Gastrocnemius medialis (tissue), 4 donors: ENCODE measurements at places on chromosomes 3 and 15.

- H3K27me3 ChIP-seq = no peaks in the 10 kb centered on the region
- H3K4me3 ChIP-seq = no peak overlapping the region
- H3K27ac ChIP-seq = no peak overlapping the region
Observed at GRCh38 chr3:90132197-90132596, 1024.8 kb downstream of the EPHA3 start.

DNA sequence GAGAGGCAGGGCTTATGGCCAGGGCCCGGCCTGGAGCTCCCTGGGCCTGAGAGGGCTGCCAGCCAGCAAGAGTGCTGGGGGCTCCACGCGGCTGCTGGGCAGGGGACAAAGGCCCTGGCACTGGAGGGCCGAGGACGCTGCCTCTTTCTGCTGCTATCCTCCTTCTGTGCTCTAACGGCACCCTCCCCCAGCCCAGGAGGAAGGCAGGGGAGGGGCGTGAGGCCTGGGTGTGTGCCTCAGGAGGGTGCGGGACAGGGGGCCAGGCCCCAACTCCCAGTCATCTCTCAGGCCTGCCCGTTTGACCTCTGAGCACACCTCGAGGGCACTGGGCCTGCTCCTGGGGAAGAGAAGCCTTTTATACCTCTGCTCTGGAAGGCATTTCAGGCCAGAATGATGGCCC, 115.5 kb downstream of the ADCY5 start:
- no peaks in the 10 kb centered on the region for H3K36me3 ChIP-seq
- no peaks in the 10 kb centered on the region for H3K4me1 ChIP-seq
- no peak for DNase-seq
- no peaks in the 10 kb centered on the region for H3K27me3 ChIP-seq
- H3K27ac ChIP-seq = no peak overlapping the region

DNA sequence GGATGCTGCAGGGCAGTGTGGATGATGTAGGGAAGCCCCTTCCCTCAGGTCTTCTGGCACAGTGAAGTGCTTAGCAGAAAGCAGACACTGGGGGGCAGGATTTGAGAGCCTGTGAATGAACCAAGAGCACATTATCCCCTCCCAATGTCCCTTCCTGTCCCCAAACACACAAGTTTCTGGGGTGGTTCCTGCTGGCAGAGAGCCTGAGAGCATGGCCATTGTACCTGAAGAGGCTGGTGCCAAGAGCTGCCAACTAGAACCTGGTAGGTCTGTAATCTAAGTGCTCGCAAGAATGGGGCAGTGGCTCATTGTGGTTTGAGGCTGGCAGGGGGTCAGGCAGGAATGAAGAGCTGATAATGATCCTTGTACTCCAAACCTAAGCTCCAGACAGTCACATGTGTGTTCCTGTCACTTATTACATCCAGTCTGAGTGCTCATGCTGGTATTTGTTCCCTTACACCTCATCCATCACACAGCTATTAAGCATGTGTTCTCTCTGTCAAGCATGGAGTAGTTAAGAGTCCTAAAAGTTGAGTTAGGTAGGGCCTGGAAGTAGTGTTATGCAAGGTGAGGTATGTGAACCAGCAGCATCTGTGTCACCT, 6.7 kb upstream of the CCR1 start:
- DNase-seq = no peak
- no peak overlapping the region for H3K4me3 ChIP-seq
- no peaks in the 10 kb centered on the region for H3K4me1 ChIP-seq
- H3K27ac ChIP-seq = no peak overlapping the region
- no peaks in the 10 kb centered on the region for H3K27me3 ChIP-seq
- H3K36me3 ChIP-seq = no peaks in the 10 kb centered on the region

- H3K27me3 ChIP-seq = no peaks in the 10 kb centered on the region
- H3K36me3 ChIP-seq = no peaks in the 10 kb centered on the region
- DNase-seq = no peak
Observed at GRCh38 chr3:100875239-100875638, 118.0 kb downstream of the ABI3BP start.

DNA sequence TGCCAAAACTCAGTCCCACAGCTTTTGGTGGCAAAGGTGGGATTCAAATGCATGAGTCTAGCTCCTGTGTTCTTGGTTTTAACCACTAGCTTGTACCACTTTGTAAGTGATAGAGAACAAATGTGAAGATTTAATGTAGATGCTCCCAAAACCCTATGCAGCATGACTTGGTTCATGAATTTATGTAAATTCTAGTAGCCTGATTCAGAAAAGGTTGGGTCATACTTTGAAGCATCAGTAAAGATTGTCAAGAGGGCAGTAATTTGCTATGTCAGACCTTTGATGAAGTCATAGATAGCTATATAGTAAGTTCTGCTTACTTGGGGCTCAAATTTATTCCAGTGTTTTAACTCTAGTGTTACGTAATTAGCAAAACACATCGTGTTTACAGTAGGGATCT, 75.6 kb downstream of the VPS8 start:
- H3K4me3 ChIP-seq = no peak overlapping the region
- H3K4me1 ChIP-seq = no peaks in the 10 kb centered on the region
- H3K27ac ChIP-seq = no peak overlapping the region
- no peaks in the 10 kb centered on the region for H3K27me3 ChIP-seq
- no peak for DNase-seq

- peaks cover 46% of the 10 kb centered on the region for H3K36me3 ChIP-seq
- no peaks in the 10 kb centered on the region for H3K27me3 ChIP-seq
- no peak overlapping the region for H3K4me3 ChIP-seq
- no peaks in the 10 kb centered on the region for H3K4me1 ChIP-seq
- DNase-seq = no peak
Observed at GRCh38 chr3:25727316-25727715, 55.9 kb downstream of the NGLY1 start.

DNA sequence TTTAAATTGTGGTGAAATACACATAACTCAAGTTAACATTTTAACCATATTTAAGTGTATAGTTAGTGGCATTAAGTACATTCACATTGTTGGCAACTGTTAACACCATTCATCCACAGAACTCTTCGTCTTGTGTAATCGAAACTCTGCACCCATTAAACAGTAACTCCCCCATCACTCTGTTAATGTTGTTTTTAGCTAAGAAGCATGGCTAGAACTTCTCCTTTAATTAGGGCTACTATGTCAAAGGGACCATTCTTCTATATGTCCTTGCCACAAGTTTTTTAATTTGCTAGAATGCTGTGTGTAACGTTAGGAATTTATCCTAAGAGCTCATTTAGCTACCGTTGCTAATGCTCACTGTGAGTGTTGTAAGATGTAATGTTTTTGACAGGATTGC, 60.6 kb downstream of the MAP2K5 start:
- no peak overlapping the region for H3K4me3 ChIP-seq
- no peak overlapping the region for H3K27ac ChIP-seq
- H3K36me3 ChIP-seq = no peaks in the 10 kb centered on the region
- DNase-seq = no peak
- H3K27me3 ChIP-seq = no peaks in the 10 kb centered on the region
- H3K4me1 ChIP-seq = no peaks in the 10 kb centered on the region

DNA sequence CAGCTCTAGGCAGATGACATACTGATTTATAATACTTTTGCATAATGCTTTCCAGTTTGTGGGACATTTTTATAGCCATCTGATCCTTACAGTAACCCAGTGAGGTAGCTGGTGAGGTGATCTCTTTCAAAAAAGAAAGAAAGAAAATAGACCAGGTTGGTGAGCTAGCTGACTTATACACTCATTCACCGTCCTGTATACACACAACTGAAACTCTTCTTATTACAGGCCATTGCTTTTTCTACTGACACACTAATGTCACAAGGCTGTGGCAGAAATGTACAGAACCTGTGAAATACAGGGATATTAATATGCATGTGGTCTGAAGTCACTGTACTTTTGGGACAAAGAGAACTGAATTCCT, 150.2 kb upstream of the BHLHE40 start:
- no peaks in the 10 kb centered on the region for H3K36me3 ChIP-seq
- H3K27ac ChIP-seq = peak overlapping the region; percentile 36

- peak overlapping the region; percentile 86 for H3K27ac ChIP-seq
- H3K4me1 ChIP-seq = peaks cover 54% of the 10 kb centered on the region
- no peak overlapping the region for H3K4me3 ChIP-seq
- H3K36me3 ChIP-seq = no peaks in the 10 kb centered on the region
- no peaks in the 10 kb centered on the region for H3K27me3 ChIP-seq
Observed at GRCh38 chr15:99167640-99168039, 62.8 kb downstream of the SYNM start.

DNA sequence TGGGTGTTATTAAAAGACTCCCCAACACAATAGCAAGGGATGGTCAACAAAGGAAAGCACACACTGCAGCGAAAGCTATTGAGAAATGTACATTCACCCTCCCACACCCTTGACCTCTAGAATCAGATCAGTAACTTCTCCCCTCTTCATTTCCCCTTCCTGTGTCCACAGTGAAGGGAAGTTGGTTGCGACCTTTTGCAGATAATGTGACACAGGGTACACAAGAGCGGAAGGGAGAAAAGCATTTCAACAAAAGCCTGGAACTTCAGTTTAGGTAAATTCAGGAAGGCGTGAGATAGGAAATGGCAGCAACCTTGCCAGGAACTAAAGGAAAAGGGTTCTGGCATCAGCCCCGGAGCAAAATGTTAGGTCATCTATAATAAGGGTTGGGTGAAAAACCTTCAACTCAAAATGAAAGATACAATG, 899.8 kb downstream of the MCTP2 start:
- H3K27me3 ChIP-seq = no peaks in the 10 kb centered on the region
- H3K36me3 ChIP-seq = no peaks in the 10 kb centered on the region
- peaks cover 7% of the 10 kb centered on the region for H3K4me1 ChIP-seq
- no peak overlapping the region for H3K4me3 ChIP-seq

GRCh38 chr3:100709842-100710260, 557 bp downstream of the TFG start:
- peaks cover 18% of the 10 kb centered on the region for H3K4me1 ChIP-seq
- peak overlapping the region; percentile 94 for H3K27ac ChIP-seq
- DNase-seq = no peak

GRCh38 chr3:182000447-182000846, 288.7 kb downstream of the SOX2 start:
- no peak for DNase-seq
- no peaks in the 10 kb centered on the region for H3K27me3 ChIP-seq
- H3K4me1 ChIP-seq = no peaks in the 10 kb centered on the region
- H3K27ac ChIP-seq = no peak overlapping the region

DNA sequence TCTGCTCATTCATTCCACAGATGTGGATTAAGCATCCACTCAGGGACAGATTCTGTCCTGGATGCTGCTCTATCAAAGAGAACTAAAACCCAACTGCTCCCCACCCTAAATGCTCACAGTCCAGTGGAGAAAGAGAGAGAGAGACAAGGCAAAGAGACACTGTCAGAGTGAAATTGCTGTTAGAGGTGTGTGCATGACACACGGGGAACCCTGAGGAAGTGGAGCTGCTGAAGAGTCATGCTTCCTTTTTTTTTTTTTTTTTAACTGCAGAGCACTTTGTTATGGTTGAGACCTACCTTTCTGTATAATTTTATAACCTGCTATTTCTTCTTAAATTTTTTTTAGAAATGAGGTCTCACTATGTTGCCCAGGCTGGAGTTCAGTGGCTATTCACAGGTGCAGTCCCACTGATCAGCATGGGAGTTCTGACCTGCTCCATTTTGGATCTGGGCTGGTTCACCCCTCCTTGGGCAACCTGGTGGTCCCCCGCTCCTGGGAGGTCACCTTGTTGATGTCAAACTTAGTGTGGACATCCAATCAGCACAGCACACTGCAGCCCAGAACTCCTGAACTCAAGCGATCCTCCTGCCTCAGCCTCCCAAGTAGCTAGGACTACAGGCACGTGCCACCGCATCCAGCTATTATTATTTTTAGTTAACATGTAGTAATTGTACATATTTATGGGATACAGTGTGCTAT, 18.2 kb upstream of the PSTPIP1 start:
- H3K36me3 ChIP-seq = no peaks in the 10 kb centered on the region
- H3K27ac ChIP-seq = no peak overlapping the region
- no peak overlapping the region for H3K4me3 ChIP-seq
- no peak for DNase-seq

DNA sequence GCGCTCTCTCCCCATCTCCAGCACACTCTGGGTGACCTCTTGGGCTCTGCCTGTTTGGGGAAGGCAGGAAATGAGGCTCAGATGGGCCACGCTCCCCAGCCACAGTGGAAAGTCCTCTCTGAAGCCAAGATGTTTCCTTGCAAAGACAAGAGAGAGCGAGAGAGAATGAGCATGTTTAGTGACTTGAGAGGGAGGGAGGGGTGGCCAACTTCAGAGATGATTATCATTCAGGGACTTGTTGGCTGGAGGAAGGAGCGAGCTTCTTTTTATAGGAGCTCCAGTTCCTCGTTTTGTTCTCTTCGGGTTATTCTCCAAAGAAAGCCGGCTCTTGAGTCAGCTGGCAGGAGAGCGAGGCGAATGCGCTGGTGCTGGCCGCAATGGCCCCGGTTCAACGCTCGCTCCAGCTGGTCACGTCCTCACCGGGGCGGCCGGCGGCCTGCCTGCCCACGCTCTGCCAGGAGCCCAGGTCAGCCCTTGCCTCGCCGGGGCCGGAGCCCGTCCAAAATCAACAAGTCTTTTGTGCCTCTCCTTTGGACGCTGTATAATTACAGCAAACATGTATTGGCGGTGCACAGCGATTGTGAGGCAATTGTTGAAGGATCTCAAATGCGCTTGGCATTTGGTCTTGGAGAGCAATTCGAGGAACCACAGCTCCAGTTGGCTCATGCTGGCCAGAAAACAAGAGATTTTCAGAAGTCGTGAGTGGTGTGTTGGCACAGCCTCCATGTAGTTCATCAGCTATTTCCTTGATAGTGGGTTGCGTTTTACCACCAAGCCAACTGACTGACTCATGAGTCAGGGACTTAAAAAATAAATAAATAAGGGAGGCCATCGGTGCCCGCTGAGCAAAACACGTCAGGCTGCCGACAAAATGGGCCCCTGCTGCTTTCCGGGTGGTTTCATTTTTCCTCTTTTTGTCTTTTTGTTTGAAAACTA, 288.6 kb downstream of the UACA start:
- H3K36me3 ChIP-seq = no peaks in the 10 kb centered on the region
- peak overlapping the region; percentile 73 for H3K27ac ChIP-seq

GRCh38 chr3:36433511-36433910, 53.2 kb downstream of the STAC start:
- H3K4me3 ChIP-seq = no peak overlapping the region
- H3K27me3 ChIP-seq = no peaks in the 10 kb centered on the region
- DNase-seq = no peak
- H3K4me1 ChIP-seq = no peaks in the 10 kb centered on the region
- no peaks in the 10 kb centered on the region for H3K36me3 ChIP-seq
- H3K27ac ChIP-seq = no peak overlapping the region

DNA sequence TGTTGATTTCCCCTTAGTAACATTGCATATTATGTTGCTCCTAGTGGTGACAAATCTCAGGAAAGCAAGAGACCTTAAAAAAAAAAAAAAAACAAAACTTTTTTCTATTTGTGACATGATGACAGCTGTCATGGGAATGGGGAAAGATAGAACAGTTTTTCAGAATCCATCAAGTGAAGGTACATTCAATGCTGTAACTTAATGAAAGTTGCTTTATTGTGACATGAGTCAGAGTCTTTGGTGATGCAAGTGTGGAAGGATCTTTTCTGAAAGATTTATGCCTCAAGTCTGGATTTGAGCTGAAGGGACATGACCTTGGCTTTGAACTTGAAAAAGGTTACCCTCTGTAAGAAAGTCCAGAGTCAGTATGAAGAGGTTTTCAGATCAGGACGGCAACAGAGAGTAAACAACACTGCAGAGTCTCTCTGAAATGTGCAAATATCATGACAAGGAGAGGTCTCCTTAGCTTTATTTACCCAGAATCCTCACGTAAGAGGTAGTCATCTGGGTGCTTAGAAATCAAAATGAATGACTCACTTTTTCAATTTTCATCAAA, 424.7 kb downstream of the CNTN4 start:
- DNase-seq = no peak
- H3K4me3 ChIP-seq = no peak overlapping the region
- H3K36me3 ChIP-seq = no peaks in the 10 kb centered on the region
- no peaks in the 10 kb centered on the region for H3K4me1 ChIP-seq
